ENCODE measurements at places on chromosomes 16 and 17.

DNA sequence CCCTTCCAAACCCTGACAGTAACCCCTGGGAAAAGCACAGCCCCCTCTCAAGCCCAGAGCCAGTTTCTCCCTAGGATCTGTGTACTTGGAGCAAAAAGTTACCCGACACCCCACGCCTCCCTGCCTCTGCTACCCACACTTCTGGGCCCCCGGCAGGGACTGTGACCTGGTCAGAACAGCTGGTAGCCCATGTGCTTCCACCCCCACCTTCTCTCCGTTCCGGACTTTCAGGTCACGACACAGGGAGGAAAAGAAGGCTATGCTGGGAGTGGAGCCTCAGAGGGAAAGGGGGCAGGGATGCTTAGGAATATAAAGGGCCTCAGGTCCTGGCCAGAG is 6.4 kb downstream of the PPY start:
- no peak for DNase-seq

GRCh38 chr17:57566721-57567120 is 178.4 kb downstream of the CCDC182 start:
- no peak for DNase-seq

GRCh38 chr17:59666235-59666634 is 41.0 kb downstream of the PTRH2 start:
- DNase-seq = no peak

DNA sequence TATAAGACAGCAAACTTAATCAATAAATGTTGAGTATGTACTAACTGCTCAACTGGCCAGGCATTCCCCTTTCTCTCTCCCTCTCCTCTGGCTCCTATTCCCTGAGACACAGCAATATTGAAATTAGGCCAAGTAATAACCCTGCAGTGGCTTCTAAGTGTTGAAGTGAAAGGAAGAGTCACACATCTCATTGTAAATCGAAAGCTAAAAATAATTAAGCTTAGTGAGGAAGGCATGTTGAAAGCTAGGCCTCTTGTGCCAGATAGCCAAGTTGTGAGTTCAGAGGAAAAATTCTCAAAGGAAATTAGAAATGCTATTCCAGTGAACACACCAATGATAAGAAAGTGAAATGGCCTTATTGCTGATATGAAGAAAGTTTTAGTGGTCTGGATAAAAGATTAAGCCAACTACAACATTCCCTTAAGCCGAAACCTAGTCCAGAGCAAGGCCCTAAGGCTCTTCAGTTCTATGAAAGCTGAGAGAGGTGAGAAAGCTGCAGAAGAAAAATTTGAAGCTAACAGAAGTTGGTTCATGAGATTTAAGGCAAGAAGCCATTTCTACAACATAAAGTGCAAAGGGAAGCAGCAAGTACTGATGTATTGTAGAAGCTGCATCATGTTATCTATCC is 35.4 kb upstream of the ABCC11 start:
- DNase-seq = no peak

DNA sequence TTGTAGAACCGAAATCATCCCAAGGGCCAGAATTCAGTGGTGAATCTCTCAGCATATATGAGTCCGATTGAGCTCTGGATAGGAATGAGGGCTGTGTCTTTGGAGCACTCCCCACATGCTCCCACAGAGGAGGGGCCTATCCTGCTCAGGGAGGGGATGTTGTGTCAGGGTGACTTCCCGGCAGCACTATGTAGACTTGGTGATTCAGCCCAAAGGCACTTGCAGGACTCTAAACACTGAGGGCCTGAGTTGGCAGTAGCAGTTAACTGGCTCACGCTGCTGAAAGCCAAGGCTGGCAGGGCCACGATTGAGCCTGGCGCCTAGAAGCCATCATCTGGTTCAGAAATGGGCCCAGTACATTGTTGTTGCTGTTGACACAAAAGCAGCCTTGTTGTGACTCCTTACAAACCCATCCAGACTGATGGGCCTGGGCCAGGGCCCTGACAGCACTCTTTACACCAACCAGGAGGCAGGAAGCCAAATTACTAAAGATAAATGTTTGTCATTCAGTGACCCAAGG is 31.9 kb downstream of the NMT1 start:
- peak; percentile 98 for DNase-seq
